ENCODE measurements at places on chromosomes 16 and 17. TPM values are rescaled to one million over a fixed set of nuclear protein-coding genes. Genes with fewer than 3 reads are reported as not detected.

Gene LITAFD
- total RNA-seq: not detected

Gene RAB26
- 18.2 TPM for total RNA-seq

Gene EME2
- 16.7 TPM for total RNA-seq

Gene ZFHX3
- 10.5 TPM for total RNA-seq

Gene EXOC3L1
- 4.6 TPM for total RNA-seq

Gene SCN4A
- 0.07 TPM for total RNA-seq

Gene PTX4
- total RNA-seq: not detected

Gene EMP2
- total RNA-seq: 133 TPM

Gene PCGF2
- total RNA-seq: 45.5 TPM

Gene RNF157
- total RNA-seq: 23.7 TPM

Gene ASB16
- not detected for total RNA-seq

Gene CDH1
- total RNA-seq: 519 TPM

Gene TP53
- total RNA-seq: 64.3 TPM

Gene CTRB2
- not detected for total RNA-seq
